Cardiac fibroblast (primary cell): ENCODE measurements at places on chromosomes 16 and 17.

GRCh38 chr17:9811086-9811485 is 10.8 kb downstream of the GSG1L2 start:
- no peak for DNase-seq

GRCh38 chr17:59353936-59354755 is 22.7 kb downstream of the YPEL2 start:
- no peak for DNase-seq

DNA sequence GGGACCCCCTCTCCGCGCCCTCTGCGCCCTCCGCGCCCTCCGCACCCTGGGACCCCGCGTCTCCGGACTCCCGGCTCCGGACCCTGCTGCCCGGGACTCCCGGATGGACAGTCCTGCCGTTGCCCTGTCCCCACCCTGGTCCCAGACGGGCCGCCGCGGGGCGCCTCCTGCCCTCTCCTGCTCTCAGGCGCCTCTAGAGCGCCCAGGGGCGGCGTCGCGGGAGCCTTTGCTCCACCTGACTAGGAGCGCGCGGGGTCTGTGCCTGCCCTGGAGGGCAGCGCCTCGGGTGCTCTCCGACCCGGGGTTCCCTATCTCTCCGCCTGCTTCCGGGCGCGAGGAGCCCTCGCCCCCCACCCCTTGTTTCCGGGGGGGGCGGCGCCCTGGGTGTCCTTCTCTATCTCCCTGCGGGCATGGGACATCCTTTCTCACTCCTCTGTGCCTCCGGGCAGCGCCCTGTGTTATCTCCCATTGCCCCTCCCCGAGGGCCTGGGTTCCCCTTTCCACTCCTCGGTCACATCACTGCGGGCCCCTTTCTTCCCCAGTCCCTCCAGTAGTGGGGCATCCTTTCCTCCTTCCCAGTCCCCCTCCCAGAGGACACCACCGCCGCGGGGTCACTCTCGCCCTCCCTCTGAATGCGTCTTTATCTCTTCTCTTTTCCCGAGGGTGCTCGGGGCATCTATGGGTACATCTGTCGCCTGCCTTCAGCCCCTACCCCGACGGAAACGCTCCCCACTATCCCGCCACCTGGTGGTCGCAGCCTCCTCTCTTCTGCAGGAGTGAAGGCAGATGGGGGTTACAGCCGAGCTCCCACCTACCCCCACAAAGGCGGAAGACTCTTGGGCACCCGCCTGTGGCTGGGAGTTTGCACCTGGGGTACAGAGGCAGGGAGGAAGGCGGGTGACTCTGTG is 875 bp downstream of the PRKCB start:
- no peak for DNase-seq

DNA sequence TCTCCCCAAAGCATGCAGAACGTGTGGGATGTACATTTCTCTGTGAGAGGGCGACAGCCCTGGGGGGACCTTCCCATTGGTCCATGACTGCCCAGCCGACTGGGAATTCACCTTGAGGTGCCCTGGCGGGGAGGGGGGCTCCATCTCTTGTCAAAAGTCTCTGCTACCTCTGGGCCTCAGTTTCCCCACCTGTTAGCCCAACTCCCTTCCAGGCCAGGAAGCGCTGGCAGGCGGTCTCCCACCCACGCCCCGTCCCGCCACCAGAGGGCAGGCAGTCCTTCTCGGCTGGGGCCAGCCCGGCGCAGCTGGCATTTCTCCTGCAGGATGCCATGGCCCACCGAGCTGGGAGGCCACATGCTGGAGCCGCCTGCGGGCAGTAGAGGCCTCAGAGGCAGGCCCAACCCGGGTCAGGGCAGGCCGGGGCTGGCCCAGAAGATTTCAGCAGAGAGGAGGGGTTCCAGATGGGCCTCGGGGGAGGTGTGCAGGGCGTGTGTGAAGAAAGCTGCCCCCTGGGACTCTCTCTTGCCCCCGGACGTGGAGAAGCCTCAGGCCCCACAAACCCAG is 16.6 kb downstream of the CD7 start:
- peak; percentile 45 for DNase-seq

- DNase-seq: no peak
Observed at GRCh38 chr16:16038950-16039349, 89.5 kb downstream of the ABCC1 start.

- no peak for DNase-seq
Observed at GRCh38 chr17:60277258-60277657, 114.7 kb downstream of the USP32 start.

DNA sequence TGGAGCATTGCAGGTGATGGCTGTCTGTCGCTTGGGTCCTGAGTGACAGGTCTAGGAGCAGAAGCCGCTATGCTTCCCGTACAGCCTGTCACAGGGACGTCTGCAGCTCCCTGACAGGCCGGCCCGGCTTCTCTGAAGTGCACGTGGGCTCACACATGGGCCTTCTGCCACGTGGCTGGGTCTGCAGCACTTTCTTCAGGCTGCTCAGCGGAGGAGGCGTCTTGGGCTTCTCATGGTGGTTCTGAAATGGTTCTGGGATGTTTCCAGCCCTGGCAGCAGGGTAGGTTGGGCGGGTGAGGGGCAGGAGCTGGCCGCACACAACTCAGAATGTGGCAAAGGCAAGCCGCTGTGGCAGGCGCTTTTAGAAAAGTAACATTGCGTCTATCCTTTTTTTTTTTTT is 80.3 kb upstream of the ZNF750 start:
- DNase-seq: no peak

DNA sequence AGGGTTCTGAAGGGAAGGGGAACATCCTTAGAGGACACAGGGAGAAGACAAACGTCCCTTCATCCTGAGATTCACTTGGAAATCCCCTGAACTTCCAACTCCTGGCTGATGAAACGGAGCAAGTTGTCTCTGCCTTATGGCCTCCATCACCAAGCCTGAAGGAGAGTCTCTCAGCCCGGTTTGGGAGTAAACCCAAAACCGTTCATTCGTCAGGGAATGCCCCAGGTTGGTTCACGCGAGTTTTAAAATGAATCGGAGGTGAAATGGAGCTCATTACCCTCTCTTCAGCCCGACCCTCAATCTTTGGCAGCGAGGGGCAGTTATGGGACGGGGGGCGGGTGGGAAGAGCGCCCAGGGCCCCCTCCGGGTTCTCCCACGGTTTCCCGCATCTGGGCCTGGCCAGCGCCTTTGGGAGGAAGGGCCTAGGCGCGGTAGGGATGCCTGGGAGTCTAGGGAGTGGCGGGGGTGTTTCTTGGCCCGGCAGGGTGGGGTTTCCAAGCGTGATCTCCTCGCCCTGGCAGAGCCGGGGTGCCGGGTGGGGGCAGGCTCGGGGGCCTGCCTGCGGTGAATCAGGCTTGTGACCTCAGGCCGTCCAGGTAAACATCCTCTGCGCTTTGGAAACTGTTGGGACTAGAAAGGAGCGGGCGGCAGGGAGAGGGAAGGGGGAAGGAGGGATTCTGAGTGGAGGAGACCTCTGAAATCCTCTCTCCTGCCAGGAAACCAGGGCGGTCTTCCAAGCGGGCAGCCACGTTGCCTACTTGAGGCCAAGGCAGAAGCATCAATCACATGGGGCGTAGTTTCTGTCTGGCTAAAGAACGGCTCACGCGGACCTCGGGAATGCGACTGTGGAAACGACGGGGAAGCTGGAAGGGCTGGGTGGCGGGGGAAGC is 24.1 kb upstream of the HOXB13 start:
- no peak for DNase-seq
